ENCODE measurements at places on chromosomes 16 and 17.

- DNase-seq, result peak; percentile 76
Measured at GRCh38 chr16:67396159-67397035, 3.1 kb upstream of the TPPP3 start.

GRCh38 chr16:87855852-87856715 lies 13.2 kb downstream of the SLC7A5 start:
- DNase-seq, result peak; percentile 74

GRCh38 chr16:4350787-4351659 lies at the start of gene PAM16:
Gene PAM16 (minus strand): TSS chr16:4351321. CDS start chr16:4351234, 87 bp downstream.
- peak; percentile 97 for DNase-seq

- no peak for DNase-seq
Measured at GRCh38 chr17:32514606-32515005, 27.8 kb downstream of the CDK5R1 start.

DNA sequence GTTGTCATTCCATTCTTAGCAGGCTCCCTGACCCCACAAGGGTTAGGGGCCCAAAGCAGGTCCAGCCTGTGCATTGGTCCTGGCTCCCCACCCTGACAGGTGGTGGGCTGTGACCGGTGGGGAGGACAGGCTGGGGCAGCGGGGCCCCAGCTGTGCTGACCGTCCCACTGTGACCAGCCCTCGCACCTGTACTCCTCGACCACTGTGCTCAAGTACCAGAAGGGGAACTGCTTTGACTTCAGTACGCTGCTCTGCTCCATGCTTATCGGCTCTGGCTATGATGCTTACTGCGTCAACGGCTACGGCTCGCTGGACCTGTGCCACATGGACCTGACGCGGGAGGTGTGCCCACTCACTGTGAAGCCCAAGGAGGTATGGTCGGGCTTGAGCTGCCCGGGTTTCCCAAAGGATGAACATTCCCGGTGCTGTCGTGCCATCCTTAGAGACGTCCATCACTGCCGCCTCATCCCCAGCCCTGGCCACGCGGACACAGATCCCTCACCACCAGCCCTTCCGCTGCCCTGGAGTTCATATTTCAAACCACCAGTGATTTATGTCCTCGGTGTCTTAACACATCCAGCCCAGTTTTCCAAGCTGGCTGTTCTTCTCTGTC lies 7.3 kb downstream of the DRC7 start:
- no peak for DNase-seq

DNA sequence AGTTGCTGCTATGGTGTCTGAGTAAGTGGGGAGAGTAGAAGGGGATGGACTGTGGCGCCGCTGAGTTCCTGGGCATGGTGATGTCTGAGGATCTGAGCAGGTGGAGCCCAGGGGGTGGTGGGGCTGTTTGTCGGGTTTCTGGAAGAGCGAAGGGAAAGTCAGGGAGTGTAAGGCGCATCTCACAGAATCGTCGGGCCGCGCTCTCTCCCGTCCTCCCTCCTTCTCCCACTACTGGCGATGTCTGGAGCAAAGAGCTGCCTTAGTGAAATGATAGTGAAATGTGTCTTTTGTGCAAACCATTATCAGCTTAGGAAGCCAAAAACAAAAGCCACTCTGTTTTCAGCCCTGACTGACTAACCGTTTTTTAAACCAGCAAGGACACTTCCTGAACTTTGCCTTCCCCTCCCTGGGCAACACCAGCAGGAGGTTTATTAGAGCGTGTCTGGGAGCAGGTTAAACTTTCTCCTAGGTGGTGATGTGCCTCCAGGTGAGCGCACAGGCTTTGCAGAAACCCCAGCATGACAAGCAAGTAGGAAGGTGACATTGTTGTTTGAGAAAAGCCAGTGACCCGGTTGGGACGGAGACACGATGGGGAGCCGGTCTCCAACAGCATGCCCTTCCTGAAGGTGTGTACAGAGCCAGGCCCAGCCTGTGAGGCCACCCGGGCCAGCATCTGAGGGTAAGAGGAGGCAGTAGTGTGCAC lies 49.1 kb downstream of the RAB11FIP3 start:
- DNase-seq, result no peak

- DNase-seq, result no peak
Measured at GRCh38 chr16:10929853-10930754, 12.2 kb downstream of the DEXI start.

DNA sequence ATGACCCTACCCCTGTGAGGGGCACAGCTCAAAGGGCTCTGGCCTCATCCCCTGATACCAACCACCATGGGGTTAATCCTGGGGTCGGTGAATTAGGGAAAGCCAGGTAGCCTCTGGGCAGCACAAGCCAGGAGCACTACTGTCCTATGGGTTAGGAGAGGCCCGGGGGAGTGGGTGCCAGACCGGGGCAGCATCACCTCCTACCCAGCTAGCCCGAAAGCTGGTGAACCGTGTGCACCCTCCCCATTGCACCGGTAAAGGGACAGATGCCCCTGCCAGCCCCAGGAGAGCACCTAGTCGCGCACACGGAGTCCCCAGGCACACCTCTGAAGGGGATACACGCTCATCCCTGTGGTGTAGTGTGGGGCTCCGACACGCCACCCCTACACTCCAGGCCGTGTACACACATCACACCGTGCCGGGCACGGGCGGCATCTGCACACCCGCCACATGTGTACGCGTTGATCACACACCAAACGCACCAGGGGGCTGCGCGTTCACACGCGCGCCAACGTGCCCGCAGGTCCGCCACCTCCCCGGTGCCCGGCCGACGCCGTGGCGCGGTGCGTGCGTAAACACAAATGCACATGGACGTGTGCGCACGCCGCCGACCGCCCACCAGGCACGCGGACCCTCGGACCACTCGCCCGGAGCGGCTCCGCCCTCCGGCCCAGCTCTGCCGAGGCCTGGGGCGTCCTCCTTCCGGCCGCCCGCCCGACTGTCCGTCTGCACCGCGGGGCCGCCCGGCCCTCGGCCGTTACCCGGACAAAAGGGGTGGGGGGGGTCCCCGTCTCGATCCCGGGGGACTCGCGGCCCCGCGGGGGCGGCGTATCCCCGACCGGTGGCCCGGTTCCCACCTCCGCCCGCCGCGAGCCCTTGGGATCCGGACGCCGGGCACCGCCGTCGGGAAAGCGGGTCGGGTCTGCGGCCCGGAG lies 785 bp downstream of the UBALD1 start:
- peak; percentile 51 for DNase-seq

DNA sequence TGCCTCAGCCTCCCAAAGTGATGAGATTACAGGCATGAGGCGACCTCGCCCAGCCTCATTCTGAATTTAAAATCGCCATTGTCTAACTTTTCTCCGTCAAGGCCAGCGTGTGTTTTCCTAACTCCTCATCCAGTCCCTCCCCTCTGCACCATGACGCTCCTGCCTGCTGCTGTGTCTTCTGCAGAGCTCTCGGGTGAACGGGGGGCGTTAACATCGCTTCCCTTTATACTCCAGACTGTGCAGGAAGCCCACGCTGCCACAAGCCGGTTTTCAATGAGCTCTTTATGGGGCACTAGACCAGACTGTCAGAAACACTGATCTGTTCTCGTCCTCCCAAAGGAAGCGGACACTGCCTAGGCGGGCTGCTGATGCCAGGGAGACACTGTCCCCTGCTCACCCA lies 13.2 kb downstream of the AANAT start:
- DNase-seq, result no peak
